SHP77 (cell line): ENCODE measurements at places on chromosomes 3 and 15.

DNA sequence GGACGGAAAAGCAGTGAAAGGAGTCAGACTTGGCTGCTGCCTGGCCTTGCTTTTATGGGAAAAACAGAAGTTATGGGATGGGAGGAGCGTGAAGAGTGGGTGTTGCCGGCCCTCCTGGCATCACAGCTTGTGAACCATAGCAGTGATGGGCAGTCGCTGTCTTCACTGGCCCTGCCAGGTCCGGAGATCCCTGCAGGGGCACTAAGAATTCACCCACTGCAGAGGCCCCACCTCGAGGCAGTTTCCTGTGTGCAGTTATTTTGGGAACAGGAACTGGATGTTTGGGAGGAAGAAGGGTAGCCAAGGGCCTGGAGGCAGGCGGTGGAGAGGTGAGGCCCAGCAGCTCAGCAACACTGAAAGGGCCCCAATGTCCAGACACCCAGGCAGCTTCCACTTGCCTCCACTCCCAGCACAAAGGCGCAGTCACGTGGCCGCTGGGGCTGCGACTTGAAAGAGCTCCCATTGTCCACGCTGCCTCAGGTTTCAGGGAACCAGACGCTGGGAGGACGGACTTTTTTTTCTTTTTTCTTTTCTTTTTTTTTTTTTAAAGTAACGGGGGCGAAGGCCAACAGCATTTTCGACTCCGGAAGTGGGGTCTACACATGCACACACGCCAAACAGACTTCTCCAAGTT is 255.6 kb downstream of the ZNF621 start:
- peak; percentile 54 for DNase-seq

- no peak for DNase-seq
Observed at GRCh38 chr3:108826309-108827187, 4.0 kb downstream of the TRAT1 start.

DNA sequence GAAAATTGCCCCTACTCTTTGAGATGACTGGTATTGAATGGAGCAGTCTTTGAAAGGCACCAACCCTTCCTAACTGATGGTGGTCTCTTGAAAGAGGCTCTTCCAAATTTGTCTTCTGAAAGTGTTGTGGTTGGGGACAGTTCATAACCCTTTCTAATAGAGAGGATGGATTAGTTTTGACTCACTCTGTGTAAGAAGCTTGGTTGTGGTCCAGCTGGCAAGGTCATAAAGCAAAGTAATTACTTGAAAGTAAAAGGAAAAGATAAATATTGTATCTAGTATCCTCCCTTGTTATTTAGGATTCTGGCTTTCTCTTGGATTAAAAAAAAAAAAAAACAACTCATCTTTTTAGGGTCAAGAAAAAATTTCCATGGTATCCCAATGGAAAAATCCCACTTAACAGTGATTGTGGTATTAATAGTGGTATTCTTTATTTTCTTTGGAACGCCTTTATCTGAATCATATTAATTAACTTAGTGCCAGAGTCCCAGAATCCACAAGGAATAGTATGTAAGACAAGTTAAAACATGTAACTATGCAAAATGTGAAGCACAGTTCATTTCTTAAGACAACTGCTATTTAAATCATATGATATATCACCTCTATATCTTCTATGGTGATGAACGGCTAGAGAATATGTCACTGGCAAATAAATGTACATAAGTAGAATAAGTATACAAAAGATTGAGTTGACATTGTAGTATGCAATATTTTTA is 469.3 kb upstream of the CDIN1 start:
- no peak for DNase-seq

- no peak for DNase-seq
Observed at GRCh38 chr3:44206261-44206660, 35.4 kb upstream of the TOPAZ1 start.

GRCh38 chr15:58605931-58606530 is 143.5 kb downstream of the ADAM10 start:
- DNase-seq, result no peak
